COR-L47 (cell line): ENCODE measurements at places on chromosomes 1 and 21.
A peak's percentile ranks its signal among the peaks of the same experiment; 100 is the strongest.

- no peak for DNase-seq
Observed at GRCh38 chr1:212862111-212862690, 4.1 kb downstream of the FLVCR1 start.

DNA sequence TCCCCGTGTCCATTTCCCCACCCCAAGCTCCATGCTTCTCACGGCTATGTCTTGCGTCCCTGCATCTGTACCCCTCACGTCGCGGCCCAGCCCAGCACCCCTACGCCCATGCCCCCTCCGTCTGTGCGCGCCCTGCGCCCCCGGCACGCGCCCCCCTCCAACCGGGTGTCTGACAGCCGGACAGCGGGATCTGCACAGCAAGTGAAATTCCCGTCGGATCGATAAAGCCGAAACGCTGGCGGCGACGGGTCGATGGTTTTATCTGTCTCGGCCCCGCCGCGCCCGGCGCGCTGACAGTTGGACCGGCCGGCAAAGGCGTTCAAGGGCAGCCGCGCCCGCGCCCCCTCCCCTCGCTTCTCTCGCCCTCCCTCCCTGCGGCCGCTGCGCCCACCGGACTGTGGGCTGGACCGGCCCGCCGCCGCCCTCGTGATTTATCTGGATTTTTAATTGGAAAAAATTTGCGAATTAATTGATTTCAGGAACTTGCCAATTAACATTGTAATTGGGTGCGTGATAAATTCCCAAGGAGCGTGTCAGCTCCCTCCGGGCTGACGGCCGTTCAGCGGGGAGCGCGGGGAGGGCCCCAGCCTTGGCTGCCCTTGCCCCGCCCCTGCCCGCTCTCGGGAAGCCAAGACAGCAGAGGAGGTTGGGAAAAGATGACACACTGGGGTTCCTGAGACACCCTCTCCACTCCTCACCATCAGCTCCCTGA lies 57.1 kb downstream of the TMEM53 start:
- DNase-seq, result no peak

DNA sequence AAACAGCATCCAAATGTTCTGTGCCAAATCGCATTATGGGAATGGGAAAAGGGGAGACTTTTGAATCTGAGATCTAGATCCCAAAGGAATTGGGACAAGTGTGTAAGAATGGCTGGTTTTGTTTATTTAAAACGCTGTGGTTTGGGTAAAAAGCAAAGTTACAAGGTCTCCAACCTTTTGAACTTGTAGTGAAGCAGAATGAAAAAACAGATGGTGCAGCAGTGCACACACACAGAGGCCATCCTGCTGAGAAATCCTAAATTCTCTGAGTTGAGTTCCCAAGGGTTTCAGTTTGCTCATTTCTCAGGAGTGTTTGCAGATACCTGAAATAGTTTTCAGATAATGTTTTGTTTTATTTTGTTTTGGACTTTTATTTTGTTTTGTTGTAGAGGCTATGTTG lies 80.2 kb upstream of the CD1D start:
- no peak for DNase-seq

DNA sequence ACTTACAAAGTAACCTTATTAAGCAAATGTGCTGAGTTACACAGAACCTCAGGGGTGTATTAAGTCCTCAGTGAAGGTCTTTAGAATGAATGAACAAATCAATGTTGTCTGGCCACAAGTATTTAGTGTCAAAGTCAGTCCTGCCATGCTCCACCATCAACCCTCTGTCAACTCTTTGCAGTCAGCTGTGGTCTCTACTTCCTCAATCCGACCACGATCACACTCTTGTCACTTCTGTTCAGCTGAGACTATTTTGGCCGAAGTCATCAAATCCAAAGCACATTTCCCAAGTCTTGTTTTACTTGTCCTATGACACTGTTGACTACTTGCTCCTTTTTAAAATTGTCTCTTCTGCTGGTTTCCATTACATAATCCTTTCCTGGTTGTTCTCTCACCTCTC lies 173.5 kb downstream of the ST6GALNAC5 start:
- DNase-seq, result no peak

- DNase-seq, result peak; percentile 79
Observed at GRCh38 chr1:87292684-87293493, 35.8 kb upstream of the LMO4 start.

- DNase-seq, result no peak
Observed at GRCh38 chr1:10869933-10870332, 73.5 kb upstream of the CASZ1 start.

DNA sequence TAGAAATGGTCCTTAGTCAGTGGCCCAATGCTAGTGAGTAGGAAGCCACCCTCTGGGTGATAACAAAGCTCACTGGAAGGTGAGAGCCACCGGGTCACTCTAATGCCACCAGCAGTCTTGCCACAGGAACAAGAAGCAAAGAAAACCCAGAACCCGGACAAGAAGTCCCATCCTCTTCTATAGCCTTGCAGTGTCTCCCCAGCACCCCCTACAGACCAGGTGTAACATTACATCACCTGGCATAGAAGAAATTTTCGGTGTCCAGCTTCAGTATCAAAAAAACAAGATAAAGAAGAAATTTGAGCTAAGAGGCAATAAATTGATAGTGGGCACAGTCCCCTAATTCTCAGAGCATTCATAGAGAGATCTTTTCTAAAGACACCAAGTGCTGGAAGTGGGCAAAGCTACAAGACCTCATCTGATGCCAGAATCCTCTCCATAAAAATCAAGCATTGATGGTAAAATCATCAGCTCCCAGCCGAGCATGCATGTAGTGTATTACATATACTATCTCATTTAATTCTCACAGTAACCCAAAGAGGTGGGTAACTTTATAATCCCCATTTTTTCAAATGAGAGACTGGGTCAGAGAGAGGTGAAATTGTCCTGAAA lies 491.0 kb downstream of the MATN1 start:
- DNase-seq, result no peak

DNA sequence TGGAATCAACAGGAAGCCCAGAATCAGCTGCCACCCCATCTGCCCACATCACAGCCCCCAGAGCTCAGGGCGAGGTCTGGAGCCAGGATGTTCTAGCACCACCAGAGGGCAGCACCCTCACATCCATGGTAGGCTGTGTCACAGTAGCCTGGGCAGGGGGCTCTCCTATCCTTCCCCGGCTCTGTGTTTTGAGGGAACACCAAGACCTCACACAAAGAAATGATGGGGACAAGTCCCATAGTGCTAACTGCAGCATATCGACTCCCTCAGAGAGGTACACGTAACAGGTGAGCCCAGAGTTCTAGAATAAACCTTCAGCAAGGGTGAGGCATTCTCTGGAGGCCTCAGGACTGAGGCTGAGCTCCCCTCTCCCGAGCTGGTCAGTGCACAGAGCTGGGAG lies 2.3 kb upstream of the KCNC4 start:
- DNase-seq, result peak; percentile 58

GRCh38 chr1:15799004-15799867 lies 8.2 kb downstream of the UQCRHL start:
- DNase-seq, result no peak

- no peak for DNase-seq
Observed at GRCh38 chr1:43936431-43937151, 3.0 kb downstream of the ARTN start.

GRCh38 chr21:42646836-42647235 lies 6.6 kb upstream of the PDE9A start:
- DNase-seq, result no peak

DNA sequence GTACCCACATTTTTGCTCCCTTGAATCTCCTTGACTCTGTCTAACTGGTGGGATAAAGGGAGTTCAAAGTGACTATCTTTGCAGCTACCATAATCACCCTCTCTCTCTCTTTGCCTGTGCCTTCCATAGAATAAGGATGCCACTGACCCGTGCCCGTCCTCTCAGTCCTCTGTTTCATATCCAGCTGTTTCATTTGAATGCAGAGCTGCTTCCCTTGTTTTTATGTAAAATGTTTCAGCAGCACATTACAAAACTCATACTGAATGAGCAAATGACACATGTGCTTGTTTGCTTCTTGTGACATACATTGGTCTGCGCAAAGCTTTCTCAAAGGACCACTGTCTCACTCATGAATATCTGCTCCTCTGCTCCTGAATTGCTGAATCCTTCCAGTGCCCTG lies 38.4 kb downstream of the CDC42 start:
- no peak for DNase-seq

DNA sequence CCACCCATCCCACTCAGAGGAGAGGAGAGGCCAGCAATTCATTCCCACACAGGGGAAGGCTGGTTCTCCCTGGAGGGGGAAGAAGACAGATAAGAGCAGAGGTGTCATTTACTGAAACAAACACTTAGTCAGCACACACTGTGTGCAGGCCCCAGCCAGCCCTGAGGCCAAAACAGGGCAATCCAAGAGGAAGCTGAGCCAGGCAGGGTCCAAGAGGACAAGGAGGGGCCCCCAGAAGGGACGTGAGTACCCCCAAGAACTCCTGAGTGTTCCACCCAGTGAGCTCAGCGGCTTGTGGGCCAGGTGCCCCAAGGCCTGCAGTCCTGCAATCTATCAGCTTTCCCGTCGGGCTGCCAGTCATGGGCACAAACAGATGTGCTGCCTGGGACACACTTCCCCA lies 15.8 kb downstream of the ADGRB2 start:
- no peak for DNase-seq

DNA sequence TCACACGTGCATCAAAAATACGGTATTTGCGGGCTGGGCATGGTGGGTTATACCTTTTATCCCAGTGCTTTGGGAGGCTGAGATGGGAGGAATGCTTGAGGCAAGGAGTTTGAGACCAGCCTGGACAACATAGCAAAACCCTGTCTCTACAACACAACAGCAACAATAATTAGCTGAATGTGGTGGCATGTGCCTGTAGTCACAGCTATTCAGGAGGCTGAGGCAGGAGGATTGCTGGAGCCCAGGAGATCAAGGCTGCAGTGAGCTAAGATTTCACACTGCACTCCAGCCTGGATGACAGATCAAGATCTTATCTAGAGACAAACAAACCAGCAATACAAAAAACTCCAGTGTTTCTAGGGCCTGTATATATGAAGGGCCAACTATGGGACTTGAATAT lies 30.6 kb downstream of the PTPRU start:
- no peak for DNase-seq

DNA sequence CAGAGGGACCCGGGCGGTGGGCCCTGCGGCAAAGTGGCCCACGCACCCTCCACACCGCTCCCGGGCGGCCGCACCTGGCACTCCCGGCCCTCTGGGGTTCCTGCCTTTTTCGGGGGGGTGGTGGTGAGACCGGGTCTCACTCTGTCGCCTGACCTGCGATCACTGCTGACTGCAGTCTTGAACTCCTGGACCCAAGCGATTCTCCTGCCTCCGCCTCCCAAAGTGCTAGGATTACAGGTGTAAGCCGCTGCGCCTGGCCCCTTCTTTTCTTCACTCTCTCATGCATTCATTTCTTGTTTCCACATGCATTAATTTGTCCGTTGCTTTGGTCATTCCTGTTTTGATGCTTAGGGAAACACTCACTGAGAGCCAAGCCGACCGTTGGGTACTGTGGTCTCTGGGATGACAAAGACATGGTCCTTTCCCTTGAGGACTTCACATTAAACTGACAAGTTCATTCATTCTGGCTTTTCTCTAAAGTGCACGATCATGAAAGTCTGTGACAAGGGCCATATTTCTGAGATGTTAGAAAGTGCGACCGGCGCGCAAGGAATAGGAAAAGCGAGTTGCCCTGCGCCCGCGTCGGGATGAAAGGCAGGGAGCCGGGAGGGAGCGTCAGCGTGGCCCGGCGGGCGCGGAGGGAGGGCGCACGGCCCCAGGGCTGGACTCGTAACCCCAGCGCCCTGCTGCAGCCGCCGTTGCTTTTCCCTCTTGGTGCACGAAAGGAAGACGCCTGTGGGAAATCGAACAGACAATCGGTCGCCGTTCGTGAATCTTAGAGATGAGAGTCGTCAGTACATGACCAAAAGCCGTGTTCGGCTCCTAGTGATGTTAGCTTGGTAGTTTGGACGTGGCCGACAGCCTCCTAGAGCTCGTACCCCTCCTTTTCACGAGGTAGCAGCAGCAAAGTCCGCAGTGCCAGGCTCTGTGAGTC lies 1.0 kb upstream of the MCOLN2 start:
- DNase-seq, result no peak

DNA sequence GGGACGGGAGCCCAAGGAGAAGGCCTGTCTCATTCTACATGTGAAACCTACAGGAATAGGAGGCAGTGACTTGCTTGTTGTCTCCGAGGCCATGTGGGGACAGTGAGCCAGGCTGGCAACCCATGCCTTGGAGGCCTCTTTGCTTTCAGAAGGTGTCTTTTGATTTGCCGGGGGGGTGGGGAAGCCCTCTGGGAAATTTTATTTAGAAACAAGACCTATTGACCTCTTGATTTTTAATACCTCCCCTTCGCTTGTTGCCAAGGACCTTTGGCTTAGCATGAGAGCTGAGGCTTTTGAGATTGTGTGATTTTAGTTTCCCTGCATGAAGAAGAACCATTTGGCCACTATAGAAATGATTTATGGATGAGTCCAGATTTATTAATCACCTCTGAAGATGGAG lies 4.1 kb downstream of the ARMH1 start:
- DNase-seq, result no peak

DNA sequence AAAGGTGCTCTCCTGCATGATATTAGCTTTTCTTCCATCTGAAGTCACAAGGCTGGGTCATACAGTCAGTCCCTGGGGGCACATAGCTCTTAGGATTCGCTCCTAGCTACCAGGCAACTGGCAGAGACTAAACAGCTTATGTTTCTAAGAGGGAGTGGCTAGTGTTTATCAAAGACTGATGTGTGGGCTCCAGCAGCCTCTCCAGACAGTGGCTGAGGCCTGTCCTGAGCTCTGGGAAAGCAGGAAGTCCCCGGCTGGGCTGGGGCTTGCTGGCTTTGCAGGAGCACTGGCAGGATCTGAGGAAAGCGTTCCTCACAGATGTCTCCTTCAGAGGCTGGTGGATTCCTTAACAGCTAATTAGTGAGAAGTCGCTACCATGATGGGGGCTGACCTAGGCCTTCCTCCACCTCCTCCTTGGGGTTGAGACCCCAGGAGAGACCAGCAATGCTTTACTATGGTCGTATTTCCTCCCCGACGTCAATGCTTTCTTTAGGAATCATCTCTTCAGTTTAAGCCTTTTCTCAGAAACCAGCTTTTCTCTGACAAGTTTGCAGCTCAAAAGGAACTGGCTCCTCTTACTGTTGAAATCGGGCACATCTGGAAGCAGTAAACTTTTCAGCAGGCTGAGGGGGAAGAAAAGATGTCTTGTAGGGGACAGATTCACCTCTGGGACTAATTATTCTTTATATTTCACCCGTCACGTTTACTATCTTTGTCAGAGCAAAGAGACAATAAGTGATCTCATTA lies 33.5 kb upstream of the HHAT start:
- DNase-seq, result peak; percentile 29

DNA sequence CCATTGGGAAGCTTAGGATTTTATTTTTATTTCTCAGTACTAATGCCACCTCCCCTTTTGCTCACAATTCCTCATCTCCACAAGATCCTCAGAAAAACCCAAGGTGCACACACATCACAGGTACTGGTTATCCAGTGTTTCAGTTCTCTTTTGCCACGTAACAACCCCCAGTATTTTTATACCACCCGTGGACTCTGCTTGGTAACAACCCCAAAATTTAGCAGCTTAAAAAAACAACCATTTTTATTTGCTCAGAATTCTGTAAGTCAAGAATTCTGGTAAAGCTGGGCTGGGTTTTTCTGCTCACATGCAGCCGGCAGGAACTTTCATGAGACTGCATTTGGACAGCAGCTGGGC lies 180.0 kb downstream of the KAZN start:
- DNase-seq, result no peak

- no peak for DNase-seq
Observed at GRCh38 chr1:39890273-39890672, 7.0 kb upstream of the TRIT1 start.

GRCh38 chr21:28588997-28589396 lies 403.7 kb downstream of the LTN1 start:
- no peak for DNase-seq

- DNase-seq, result no peak
Observed at GRCh38 chr1:242651817-242652216, 127.3 kb upstream of the PLD5 start.

- DNase-seq, result no peak
Observed at GRCh38 chr1:65425697-65426096, 5.2 kb downstream of the LEPR start.
